ENCODE measurements at places on chromosomes 7 and 10. TPM values are rescaled to one million over a fixed set of nuclear protein-coding genes. Genes with fewer than 3 reads are reported as not detected.

The PRR15 gene
- 8.0 TPM for total RNA-seq

The DRGX gene
- total RNA-seq: not detected

The RPEL1 gene
- total RNA-seq: not detected

The NEURL1 gene
- not detected for total RNA-seq

The PRKCQ gene
- total RNA-seq: 0.52 TPM

The AKR1C3 gene
- total RNA-seq: 22.9 TPM

The CLRN3 gene
- total RNA-seq: not detected

The ABCC2 gene
- 6.3 TPM for total RNA-seq

- H3K36me3 ChIP-seq: peaks cover 8% of the 10 kb centered on the region
- no peaks in the 10 kb centered on the region for H3K27me3 ChIP-seq
- H3K27ac ChIP-seq: no peak overlapping the region
- no peaks in the 10 kb centered on the region for H3K4me1 ChIP-seq
- DNase-seq: no peak
- H3K4me3 ChIP-seq: no peak overlapping the region
Measured at GRCh38 chr7:574661-575395, 55.2 kb upstream of the PDGFA start.

GRCh38 chr7:101913851-101914250 lies 96.4 kb downstream of the CUX1 start:
- H3K4me3 ChIP-seq: no peak overlapping the region
- no peak for DNase-seq
- H3K4me1 ChIP-seq: no peaks in the 10 kb centered on the region
- H3K36me3 ChIP-seq: peaks cover 25% of the 10 kb centered on the region
- H3K27ac ChIP-seq: no peak overlapping the region
- no peaks in the 10 kb centered on the region for H3K27me3 ChIP-seq

DNA sequence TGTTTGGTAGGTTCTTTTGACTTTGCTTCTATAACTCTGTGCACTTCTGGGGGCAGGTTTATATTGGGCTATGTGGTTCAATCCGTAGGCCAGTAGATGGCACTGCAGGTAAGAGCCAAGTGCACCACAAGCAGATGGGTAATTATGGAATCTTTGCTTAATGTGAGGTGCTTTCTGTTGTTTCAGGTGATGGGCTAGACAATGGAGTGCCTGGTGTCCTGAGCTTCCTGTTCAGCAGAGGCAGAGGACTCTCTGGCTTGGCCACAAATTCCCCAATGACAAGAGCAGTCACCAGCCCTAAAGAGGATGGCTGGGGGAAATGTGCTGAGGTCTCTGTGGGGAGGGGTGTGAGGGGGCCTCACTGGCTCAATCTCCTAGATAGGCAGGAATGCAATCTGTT lies 455.0 kb downstream of the CCSER2 start:
- H3K4me3 ChIP-seq: no peak overlapping the region
- no peak overlapping the region for H3K27ac ChIP-seq
- no peaks in the 10 kb centered on the region for H3K36me3 ChIP-seq
- H3K27me3 ChIP-seq: peaks cover 15% of the 10 kb centered on the region

GRCh38 chr7:144908324-144908723 lies 72.5 kb upstream of the TPK1 start:
- no peak for DNase-seq
- no peaks in the 10 kb centered on the region for H3K4me1 ChIP-seq
- H3K36me3 ChIP-seq: no peaks in the 10 kb centered on the region
- H3K27me3 ChIP-seq: no peaks in the 10 kb centered on the region
- no peak overlapping the region for H3K27ac ChIP-seq

- no peak overlapping the region for H3K27ac ChIP-seq
- no peaks in the 10 kb centered on the region for H3K27me3 ChIP-seq
- H3K4me3 ChIP-seq: no peak overlapping the region
- DNase-seq: peak; percentile 24
- H3K4me1 ChIP-seq: no peaks in the 10 kb centered on the region
- peaks cover 6% of the 10 kb centered on the region for H3K36me3 ChIP-seq
Measured at GRCh38 chr10:60517805-60518204, 128.1 kb upstream of the ANK3 start.

DNA sequence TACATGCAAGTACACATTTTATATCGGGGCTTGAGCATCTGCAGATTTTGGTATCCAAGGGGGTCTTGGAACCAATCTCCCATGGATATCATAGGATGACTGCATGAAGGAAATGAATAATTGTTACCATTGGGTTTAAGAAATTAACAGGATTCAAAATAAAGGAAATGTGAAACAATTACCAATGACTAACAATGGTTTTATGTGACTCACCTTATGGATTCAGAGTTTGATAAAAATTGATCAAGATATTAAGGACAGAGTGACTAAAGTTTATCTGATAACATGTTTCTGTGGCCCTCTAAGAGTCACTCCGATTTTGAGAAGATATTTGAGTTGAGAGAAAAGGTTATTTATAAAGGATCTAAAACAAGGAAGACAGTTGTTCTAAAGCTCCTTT lies 93.0 kb upstream of the ODAD2 start:
- no peak for DNase-seq
- H3K4me1 ChIP-seq: no peaks in the 10 kb centered on the region
- H3K4me3 ChIP-seq: no peak overlapping the region
- H3K27ac ChIP-seq: no peak overlapping the region
- peaks cover 6% of the 10 kb centered on the region for H3K36me3 ChIP-seq

- no peak overlapping the region for H3K4me3 ChIP-seq
- H3K27me3 ChIP-seq: no peaks in the 10 kb centered on the region
- peak overlapping the region; percentile 87 for H3K27ac ChIP-seq
Measured at GRCh38 chr10:104309980-104310978, 28.0 kb downstream of the ITPRIP start.

GRCh38 chr7:143331179-143331801 lies 15.4 kb downstream of the CLCN1 start:
- DNase-seq: peak; percentile 92
- H3K27me3 ChIP-seq: no peaks in the 10 kb centered on the region
- no peaks in the 10 kb centered on the region for H3K36me3 ChIP-seq
- H3K4me3 ChIP-seq: no peak overlapping the region

- H3K4me3 ChIP-seq: no peak overlapping the region
- no peaks in the 10 kb centered on the region for H3K4me1 ChIP-seq
- H3K27me3 ChIP-seq: peaks cover 12% of the 10 kb centered on the region
- no peaks in the 10 kb centered on the region for H3K36me3 ChIP-seq
- DNase-seq: no peak
- no peak overlapping the region for H3K27ac ChIP-seq
Measured at GRCh38 chr7:154864523-154864891, 138.4 kb downstream of the PAXIP1 start.

DNA sequence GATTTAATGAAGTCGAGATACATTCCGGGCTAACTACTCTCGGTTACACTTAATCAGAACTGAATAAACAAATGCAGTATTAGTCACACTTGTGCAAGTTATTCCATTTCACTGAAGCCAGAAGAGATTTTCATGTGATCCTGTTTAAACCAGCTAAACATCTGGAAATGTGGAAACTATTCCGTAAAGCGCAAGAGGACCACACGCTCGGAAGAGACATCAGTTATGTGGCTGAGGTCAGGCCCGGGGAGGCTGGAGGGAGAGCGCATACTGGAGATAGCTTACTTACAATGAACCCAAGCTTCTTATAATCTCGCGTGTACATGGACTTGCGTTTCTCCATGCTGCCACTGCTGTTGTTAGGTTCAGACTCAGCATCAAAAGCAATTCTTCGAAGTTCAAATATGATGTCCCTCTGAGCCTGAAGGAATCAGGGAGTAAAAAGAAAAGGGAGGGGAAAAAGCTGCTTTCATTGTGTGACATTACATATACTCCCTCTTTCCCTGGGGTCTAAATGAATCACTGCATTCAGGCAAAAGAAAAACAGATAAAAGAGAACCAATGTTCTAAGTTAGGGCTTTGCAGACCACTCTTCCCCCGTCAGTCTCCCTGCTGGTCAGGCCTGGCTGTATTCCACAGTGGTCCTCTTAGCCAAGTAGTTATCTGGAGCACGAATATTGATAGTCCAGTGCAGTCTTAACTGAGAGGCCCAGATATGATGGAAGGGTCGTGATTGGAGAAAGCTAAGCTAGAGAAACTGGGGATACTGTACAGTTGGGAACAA lies 237.4 kb downstream of the ELMO1 start:
- H3K27me3 ChIP-seq: no peaks in the 10 kb centered on the region
- no peak overlapping the region for H3K4me3 ChIP-seq
- H3K4me1 ChIP-seq: peaks cover 19% of the 10 kb centered on the region
- no peak overlapping the region for H3K27ac ChIP-seq
- H3K36me3 ChIP-seq: no peaks in the 10 kb centered on the region
- peak; percentile 49 for DNase-seq

GRCh38 chr7:123665896-123666295 lies 10.2 kb downstream of the LMOD2 start:
- no peak for DNase-seq
- H3K27me3 ChIP-seq: no peaks in the 10 kb centered on the region
- H3K4me3 ChIP-seq: no peak overlapping the region
- H3K36me3 ChIP-seq: no peaks in the 10 kb centered on the region
- no peaks in the 10 kb centered on the region for H3K4me1 ChIP-seq

DNA sequence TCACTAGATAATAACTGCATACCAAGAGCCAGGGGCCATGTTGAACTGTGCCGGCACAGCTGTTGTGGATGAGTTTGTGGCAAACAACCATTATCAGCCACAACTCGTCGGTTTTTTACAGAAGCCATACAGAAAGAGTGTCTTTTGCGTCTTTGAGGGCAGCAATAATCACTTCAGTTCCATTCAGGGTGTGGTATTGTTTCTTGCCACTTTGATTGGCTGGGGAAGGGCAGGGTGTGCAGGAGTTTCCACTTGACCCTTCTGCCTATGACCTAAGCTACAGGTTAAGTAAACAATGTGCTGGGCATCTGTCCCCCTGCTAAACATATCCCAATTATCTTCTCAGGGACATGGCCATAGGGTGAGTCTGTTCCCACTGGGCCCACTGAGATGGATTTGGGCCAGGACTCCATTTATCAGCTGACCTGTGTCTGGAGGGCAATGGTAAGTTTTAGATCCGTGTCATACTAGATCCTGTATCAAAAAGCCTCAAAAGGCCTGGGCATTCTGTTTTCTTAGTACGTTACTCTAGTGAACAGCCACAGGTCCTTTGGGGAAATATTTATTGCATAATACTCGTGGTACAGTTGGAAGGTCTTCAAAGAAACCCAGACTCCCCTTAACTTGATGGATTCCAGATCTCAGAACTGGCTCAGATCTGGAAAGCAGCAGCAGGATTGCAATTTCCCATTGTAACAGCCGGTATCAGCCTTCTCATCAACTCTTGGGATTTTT lies 15.9 kb downstream of the ZNF3 start:
- peaks cover 66% of the 10 kb centered on the region for H3K36me3 ChIP-seq
- H3K4me3 ChIP-seq: no peak overlapping the region
- no peak for DNase-seq
- H3K27ac ChIP-seq: no peak overlapping the region
- no peaks in the 10 kb centered on the region for H3K27me3 ChIP-seq

DNA sequence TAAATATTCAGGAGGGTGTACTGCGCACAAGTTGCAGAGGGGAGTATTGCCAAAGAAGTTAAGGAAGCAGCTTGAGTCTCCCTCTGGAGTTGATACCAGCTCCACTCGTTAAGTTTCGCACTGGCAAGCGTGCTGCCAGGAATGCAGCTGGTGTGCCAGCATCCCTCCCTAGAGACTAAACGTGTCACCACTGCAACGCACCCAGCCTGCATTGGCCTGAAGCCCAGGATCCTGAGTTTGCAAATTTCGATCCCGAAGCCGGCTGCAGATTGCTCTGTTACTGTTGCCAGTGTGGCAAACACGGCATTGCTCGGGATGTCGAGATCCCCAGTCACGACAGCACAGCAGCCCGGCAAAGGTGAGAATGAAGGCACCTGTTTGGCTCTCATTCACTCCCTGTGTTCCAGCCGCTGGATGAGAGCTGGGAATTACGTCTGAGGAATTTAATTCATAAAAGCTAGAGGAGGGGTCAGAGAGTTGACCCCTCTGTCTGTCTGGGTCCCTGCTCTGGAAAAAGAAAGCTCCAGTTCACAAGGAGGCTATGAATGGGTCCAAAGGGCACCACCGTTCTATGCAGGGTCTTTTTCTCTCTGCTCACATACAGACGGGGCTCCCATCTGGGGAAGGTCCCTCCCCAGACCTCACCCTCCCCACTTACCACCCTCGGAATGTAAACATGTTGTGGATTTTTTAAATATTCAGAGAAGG lies 61.0 kb downstream of the NRP1 start:
- no peaks in the 10 kb centered on the region for H3K36me3 ChIP-seq
- H3K27me3 ChIP-seq: no peaks in the 10 kb centered on the region
- peaks cover 42% of the 10 kb centered on the region for H3K4me1 ChIP-seq
- peak overlapping the region; percentile 94 for H3K27ac ChIP-seq
- DNase-seq: peak; percentile 98

DNA sequence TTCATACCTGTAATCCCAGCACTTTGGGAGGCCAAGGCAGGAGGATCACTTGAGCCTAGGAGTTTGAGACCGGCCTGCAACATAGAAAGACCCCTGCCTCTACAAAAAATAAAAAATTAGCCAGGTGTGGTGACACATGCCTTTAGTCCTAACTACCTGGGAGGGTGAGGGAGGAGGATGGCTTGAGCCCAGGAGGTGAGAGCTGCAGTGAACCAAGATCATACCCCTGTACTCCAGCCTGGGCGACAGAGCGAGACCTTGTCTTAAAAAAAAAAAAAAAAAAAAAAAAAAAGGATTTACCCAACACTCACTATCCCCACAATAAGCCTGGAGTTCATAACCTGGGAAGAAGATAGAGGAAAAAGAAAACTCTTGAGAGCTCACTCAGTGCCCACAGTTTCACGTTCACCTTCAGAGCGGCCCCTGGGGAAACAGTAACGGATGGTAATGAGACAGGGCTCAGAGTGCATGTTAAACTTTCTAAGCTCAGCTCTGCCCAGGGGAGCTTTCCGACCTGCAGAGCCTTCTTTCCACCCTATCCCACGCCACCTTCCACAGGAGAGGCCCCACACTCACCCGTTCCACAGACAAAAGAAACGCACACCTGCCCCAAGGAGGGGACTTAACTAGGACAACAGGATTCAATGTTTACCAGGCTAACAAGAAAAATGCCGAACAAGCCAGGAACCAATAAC lies 259.8 kb upstream of the KLF14 start:
- H3K4me3 ChIP-seq: peak overlapping the region; percentile 59
- peaks cover 41% of the 10 kb centered on the region for H3K36me3 ChIP-seq
- H3K27me3 ChIP-seq: no peaks in the 10 kb centered on the region
- no peak for DNase-seq
- peaks cover 69% of the 10 kb centered on the region for H3K4me1 ChIP-seq

- H3K27ac ChIP-seq: peak overlapping the region; percentile 65
- H3K36me3 ChIP-seq: no peaks in the 10 kb centered on the region
- peak; percentile 83 for DNase-seq
- H3K27me3 ChIP-seq: no peaks in the 10 kb centered on the region
Measured at GRCh38 chr7:13017333-13017857, 330.0 kb downstream of the ARL4A start.

DNA sequence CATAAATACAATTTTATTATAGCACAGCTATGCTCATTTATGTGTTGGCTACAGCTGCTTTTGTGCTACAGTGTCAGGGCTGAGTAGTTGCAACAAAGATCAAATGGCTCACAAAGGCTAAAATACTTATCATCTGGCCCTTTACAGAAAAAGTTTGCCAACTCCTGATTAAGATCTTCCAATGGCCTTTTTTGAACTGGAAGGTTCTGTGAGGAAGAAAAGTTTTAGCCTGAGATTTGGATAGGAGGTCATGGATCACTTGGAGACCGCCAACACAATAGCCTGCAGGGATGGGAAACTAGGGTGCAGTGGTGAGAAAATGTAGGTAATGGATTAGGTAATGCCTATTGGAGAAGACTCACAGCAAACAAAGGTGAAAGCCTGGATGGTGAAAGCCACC lies 169.8 kb downstream of the NOC3L start:
- no peaks in the 10 kb centered on the region for H3K36me3 ChIP-seq
- no peak overlapping the region for H3K27ac ChIP-seq
- peak; percentile 56 for DNase-seq
- H3K27me3 ChIP-seq: no peaks in the 10 kb centered on the region
- no peak overlapping the region for H3K4me3 ChIP-seq

- no peak for DNase-seq
- no peak overlapping the region for H3K27ac ChIP-seq
- no peak overlapping the region for H3K4me3 ChIP-seq
- H3K27me3 ChIP-seq: peaks cover 4% of the 10 kb centered on the region
- no peaks in the 10 kb centered on the region for H3K36me3 ChIP-seq
Measured at GRCh38 chr10:79482304-79482703, 30.0 kb upstream of the EIF5AL1 start.

All from MCF 10A (cell line).